Amygdala (tissue), 56 donors: ENCODE measurements at places on chromosomes 2 and 18.

DNA sequence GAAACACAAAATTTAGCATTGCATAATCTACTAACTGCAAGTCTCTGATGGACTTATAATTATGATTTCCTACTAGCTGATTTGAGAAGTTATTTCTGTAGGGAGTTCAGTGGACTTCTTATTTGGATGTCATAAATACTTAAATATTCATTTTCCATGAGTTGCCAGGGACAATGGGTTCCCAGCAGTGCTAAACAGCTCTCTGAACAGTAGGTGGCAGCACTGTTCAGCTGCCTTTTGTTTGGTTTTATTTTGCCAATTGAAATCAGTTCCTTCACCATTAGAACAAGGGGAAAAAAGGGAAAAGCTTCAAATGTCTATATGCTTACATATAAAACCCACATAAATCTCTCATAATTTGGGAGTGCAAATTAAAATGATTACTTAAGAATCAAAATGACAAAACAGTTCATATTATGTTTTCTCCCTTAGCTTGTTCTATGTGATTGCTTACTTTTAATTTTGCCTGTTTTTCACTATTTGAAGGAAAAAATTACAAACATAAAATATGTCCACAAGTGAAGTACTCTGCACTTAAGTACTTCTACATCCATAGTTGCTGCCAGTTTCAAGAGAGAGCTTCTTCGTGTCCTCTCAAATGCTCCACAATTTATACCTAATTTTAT is 898.9 kb downstream of the CPS1 start:
- no peak for DNase-seq

DNA sequence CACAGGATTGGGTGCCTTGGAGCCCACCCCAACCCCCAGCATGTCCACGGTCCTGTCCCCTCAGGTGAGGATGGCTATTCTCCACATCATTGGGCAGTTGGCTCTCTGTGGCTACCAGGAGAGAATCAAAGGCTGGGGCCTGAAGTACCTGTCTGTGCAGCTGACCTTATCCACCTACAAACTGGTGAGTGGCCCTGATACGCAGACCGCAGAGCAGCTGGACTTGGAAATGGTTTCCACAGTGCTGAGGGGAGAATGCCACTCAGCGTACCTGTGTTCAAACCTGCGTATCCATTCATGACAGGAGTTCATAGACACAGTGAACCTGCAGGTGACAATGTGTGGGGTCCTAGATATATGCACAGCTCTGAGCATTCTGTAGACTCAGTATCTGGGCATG is 21.6 kb downstream of the MROH2A start:
- no peak for DNase-seq

- no peak for DNase-seq
These were observed 38.2 kb downstream of the CERS6 start for GRCh38 chr2:168494190-168494711.

- no peak for DNase-seq
These were observed 39.9 kb downstream of the IRS1 start for GRCh38 chr2:226759768-226760167.

DNA sequence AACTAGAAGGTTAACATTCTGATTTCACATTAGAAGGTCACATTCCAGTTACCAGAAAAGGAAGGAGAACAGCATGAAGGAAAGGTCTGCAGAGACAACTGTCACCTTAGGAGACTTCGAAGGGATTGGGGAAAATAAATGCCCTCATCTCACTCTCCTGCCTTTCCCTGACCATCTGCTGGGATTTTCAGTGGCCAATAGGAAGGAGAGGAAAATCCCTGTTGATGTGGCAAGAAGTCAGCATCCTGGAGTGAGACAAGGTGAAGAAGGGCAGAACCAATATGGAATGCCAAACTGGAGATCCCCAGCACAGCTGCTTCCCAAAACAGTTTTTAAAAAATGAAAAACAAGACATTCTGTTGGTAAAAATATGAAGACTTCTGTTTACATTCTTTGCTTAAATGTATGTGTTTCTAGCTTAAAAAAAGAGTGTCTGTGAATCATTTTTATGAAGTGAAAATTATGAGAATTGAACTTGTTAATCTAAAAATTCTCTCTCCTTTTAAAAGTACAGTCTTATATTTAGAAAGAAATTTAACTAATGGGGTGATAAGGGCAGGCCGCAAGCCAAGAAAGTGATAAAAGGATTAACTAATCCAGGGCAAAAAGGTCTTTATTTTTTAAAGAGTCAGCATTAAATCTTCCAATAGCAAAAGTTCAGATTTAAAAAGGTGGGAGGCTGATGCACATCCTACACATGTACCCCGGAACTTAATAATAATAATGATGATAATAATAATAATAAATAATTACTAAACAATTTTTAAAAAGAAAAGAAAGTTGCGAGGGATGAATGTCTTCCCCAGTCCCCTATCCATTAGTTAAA is 160.6 kb upstream of the DOK6 start:
- DNase-seq = no peak

DNA sequence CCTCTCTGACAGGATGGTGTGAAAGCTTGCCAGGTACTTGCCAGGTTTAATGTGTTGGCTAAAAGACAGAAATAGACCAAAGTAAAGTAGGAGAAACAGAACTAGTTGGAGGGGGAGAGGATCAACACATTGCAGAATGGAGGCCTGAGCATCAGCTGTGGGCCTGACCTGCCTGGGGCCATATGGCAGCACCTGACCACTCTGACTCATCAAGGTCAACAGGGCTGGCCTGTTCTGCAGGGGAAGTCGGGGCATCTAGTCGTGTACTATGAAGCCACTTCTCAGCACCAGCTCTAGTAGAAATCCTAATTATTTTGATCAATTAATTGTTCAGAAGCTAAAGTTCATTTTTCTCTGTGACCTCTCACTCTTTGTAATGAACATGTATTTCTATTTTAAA is 35.8 kb upstream of the NOSTRIN start:
- no peak for DNase-seq

GRCh38 chr2:84849271-84849952 is 31.5 kb downstream of the TRABD2A start:
- DNase-seq = peak; percentile 5

DNA sequence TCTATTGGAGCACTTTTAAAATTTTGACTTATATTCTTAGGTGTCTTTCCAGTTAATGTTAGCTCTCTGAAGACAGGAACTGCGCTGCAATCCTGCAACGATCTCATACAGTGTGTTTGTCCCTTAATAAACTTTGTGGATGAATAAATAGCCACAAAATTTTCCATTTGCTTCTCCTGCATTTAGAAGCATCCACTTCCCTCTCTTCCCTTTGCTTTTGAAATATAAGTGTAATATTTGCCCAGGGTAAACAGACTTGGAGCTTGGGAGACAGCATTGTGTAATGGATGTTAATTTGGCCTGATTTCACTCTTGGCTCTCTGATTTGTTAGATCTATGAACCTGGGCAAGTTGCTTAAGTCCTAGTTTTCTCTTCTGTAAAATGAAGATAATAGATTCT is 58.2 kb upstream of the CD28 start:
- DNase-seq = no peak

DNA sequence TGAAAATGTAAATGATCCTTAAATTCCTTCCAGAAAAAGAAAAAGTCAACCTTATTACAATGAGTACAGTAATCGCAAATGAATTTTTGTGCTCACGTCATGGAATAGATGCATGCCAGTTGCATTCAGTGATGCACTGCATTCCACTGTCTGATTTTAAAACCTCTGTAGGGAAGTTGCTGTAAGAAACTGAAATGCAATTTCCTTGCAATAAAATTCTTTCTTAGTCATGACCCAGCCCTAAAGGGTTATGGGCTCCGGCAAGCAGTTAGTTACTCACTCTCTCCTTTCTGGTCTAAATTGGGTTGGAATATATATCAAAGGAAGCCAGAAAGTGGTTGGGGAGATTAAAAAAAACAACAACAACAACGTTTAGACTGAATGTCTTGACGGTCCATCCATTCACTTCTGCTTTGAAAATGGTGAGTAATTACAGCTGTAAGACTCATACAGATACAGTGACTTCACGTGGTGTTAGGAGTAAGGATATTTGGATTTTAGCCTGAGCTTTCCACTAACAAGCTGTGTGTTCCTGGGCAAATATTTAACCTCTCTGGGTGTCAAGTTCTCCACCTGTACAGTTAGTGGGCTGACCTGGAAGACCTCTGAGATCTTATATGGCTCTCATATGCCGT is 8.6 kb upstream of the RND3 start:
- no peak for DNase-seq

- no peak for DNase-seq
These were observed 136.3 kb downstream of the ZEB2 start for GRCh38 chr2:144383571-144384100.

- DNase-seq = peak; percentile 81
These were observed at the start of gene PLEKHA3 for GRCh38 chr2:178480227-178481181. TSS of gene PLEKHA3 (plus strand) at chr2:178480457. CDS start at chr2:178480870, 413 bp downstream.

DNA sequence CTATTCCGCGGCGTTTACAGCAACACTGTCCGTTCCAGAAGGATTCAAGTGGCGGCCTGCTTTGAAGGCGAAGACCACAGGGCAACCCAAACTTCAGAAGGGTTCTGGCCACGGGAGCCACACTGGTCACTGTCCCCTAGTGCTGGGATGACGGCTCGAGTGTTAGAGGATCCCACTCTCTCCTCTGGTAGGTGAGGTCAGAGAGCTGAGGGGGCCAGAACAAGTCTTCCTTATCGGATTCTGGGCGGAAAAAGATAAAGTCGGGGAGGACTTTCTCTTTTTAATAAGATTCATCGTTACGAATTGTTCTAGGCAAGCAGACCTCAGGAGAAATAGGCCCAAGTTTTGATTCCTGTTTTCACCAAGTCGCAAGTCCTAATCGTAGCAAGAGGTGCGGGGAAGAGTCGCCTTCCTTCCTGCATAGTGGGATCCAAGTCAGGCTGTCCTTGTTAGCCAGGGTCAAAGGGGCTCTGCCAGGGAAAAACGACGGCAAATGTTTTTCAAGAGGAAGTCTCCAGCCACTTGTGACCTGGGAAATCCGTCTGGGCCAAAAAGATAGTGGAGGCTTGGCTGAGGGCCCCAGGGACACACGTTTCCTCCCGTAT is 864 bp upstream of the MYL12A start:
- no peak for DNase-seq

- DNase-seq = no peak
These were observed 361.6 kb upstream of the MAP2 start for GRCh38 chr2:209062210-209062609.

DNA sequence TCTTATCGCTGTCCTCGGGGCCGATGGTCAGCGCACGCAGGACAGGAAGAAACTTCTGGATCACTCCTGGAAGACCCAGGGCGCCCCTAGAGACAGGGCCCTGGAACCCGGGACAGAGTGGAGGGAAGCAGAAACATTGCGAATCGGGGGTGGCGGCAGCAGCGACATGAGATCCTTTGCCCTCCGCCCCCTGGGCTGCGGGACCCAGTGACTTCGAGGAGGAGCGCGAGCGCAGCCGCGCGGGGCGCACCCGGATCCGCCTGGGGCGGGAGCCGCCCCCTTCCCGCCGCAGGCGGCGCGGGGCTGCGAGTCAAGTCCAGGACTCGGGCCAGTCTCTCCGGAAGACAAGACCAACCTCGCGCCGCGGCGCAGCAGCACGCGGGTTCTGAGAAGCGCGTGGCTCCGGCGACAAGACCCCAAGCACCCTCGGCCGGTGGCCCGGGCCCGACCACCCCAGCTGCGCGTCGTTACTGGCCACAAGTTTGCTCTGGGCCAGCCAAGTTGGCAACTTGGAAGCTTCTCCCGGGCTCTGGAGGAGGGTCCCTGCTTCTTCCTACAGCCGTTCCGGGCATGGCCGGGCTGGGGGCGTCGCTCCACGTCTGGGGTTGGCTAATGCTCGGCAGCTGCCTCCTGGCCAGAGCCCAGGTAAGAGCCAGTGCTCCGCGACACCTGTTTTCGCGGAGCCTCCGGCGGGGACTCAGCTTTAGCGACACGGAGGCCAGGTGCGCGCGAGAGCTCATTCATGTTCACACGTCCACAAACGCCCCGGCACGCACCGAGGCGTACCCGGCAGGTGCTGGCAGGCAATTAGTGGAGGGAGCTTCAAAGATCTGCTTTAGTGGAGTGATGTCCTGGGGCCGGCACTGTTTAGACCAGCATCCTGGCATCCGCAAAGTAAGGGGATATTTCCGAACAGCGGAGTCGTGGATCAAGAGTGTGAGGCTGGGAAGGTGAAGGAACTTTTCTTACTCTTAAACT is at the start of gene PTH2R:
TSS of gene PTH2R (plus strand) at position 319 of the 978 bp plus-strand sequence. CDS start at position 571, 252 bp downstream.
- DNase-seq = no peak

- no peak for DNase-seq
These were observed 906.1 kb upstream of the SLC39A10 start for GRCh38 chr2:194750926-194751325.

DNA sequence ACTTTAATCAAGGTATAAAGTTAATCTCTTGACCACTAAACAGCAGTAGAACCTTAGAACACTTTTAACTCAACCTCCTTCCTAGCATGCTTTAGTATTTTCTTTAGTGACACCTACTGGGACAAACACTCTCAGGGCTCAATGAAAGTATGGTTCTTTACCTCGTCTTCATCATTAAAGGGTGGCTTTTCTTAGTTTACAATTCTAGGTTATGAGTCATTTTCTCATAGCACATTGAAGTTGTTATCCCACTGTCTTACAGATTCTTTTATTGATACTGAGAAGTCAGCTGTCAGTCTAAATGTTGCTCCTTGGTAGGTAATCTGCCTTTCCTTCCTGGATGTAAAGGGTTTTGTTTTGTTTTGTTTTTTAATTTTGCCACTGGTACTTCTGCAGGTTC is 38.0 kb downstream of the SIGLEC15 start:
- DNase-seq = no peak

DNA sequence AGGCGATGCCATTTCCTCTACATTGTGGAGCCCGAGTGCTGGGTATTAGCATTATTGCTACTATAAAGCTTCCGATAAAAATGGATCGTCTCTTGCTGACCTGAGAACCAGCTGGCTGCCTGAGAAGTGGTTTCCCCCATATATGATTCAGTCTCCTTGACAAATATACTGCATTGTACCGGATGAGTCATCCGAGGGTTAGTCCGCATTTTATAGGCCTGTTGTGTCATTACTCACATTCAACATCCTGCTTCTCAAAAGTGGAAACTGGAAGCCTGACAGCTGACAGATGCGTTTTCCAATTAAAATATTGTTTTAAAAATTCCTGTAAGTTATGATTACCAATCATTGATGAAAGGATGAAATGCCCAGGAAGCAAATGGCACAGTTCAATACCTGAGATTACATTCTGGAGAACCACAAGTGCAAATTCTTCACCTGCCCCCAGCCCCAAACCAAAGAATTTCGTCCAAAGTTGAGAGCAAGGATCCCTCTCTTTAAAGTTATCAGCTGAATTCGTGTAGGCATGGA is 65.7 kb downstream of the SPRED2 start:
- DNase-seq = no peak

- DNase-seq = no peak
These were observed 111.8 kb downstream of the STPG4 start for GRCh38 chr2:47043142-47043890.

- DNase-seq = no peak
These were observed 77.7 kb downstream of the KCTD18 start for GRCh38 chr2:200431996-200432705.

- DNase-seq = no peak
These were observed 143.9 kb downstream of the MYT1L start for GRCh38 chr2:2187196-2187595.

DNA sequence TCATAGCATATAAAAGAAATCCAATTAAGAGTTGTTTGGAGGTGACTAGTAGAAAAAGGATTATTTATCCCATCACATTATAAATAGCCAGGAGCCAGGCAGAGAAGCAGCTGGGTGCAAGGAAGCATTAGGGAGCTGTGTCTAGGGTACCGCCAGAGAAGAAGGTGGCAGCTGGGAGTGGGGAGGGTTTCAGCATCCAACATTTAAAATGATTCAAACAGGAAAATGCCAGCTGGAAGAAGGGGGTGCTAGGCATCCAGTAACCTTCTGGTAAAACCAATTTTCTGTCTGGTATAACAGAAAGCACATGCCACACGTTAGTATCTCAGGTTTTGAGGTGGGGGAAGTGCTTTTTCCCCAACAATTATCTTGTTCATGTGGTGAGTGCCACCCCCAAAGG is 452.4 kb downstream of the ZEB2 start:
- DNase-seq = no peak

- DNase-seq = no peak
These were observed 579 bp downstream of the MAT2A start for GRCh38 chr2:85539361-85540132.
